ENCODE measurements at places on chromosomes 16 and 17.

- no peak for DNase-seq
These were observed 35.1 kb downstream of the DDX19A start for GRCh38 chr16:70381604-70382342.

DNA sequence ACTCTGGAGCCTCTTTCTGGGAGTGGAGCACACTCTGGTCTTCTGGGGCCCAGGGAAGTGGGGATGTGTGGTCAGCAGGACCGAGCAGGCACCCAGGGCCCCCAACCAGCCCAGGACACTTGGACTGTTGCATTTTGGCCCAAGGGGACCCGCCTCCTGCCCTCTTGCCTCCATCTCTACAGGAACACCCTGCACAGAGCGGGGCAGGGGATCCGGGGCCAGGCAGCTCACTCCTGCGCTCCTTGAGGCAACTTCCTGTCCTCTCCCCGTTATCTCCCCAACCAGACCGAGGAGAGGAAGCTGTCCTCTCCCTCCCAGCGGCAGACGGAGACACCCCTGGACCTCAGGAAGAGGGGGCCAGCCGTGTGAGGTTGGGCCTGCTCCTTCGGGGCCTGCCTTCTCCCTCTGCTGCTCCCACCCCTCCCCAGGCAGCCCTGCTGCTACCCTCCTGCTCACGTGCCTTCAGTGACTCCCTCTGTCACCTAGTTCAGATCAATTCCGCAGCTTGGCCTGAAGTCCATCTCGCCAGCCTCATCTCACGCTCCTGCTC is 10.0 kb upstream of the ATP2A3 start:
- DNase-seq = no peak

DNA sequence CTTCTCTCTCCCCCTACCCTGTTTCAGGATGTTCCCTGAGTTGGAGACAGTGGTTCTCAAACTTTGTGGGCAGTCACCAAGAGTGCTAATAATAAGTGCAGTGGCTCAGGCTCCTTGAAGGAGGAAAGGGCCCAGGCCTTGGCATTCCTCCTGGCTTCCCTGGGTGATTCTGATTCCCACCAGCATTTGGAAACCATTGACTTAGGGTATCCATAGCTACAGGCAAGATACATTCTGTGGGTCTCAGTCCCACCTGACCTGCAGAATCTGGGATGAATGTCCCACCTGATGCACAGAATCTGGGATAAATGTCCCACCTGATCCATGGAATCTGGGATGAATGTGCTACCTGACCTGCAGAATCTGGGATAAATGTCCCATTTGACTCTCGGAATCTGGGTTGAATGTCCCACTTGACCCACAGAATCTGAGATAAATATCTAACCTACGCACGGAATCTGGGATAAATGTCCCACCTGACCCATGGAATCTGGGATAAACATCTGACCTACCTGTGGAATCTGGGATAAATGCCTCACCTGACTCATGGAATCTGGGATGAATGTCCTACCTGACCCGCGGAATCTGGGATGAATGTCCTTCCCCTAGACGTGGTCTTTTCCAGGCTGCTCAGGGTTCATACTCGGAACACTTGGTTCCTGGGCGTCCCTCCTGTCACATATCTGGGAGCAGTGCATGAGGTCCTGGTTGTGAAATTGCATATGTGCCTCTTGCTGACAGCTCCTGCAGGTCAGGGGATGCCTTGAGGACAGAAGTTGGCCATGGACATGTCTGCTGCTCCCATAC is 136.7 kb upstream of the HS3ST2 start:
- DNase-seq = no peak

DNA sequence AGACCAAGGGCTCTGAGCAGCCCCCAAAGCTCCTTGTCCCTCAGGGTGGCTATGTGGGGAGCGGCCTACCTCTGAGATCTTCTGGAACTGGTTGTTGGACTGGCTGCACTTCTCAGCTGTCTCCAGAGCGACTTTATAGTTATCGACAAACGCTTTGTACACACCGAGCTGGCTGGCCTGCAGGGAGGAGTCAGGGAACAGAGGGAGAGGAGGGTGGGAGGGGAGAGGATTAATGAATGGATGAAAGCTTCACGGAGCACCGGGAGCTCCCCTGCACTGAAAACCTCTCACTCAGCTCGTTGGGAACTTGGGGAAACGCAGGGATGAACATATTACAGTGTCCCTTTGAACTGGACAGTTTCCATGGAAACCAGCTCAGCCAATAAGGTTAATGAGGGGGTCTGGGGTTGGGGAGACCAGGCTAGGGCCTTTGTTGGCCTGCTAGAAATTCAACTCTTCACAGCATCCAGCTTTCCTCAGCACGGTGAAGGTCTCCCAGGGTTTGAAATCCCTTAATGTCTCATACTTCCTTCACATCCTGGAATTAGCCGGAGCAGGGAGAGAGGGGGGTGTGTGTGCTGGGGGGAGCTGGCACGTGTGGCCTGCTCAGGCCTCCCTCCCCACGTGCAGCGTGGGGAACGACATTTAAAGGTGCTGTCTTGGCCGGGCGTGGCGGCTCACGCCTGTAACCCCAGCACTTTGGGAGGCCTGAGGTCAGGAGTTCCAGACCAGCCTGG is 86.7 kb downstream of the TIMM22 start:
- DNase-seq = no peak

DNA sequence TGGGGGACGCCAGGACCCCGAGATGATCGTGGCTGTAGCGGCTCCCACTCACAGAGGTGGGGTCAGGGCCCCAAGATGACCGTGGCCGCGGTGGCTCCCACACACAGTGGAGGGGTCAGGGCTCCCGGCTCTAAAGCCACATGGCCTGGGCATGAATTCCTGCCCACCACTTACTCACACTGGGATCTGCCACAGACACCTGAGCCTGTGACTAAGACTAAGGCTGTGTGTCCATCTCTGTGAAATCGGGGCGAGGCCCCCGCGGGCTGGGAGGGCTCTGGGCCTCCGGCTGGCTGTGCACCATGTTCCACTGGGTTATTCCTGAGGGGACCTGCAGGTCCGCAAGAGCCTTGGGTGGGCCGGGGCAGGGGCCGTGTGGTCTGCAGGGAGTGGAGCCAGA is 18.5 kb downstream of the ZFPM1 start:
- DNase-seq = no peak

DNA sequence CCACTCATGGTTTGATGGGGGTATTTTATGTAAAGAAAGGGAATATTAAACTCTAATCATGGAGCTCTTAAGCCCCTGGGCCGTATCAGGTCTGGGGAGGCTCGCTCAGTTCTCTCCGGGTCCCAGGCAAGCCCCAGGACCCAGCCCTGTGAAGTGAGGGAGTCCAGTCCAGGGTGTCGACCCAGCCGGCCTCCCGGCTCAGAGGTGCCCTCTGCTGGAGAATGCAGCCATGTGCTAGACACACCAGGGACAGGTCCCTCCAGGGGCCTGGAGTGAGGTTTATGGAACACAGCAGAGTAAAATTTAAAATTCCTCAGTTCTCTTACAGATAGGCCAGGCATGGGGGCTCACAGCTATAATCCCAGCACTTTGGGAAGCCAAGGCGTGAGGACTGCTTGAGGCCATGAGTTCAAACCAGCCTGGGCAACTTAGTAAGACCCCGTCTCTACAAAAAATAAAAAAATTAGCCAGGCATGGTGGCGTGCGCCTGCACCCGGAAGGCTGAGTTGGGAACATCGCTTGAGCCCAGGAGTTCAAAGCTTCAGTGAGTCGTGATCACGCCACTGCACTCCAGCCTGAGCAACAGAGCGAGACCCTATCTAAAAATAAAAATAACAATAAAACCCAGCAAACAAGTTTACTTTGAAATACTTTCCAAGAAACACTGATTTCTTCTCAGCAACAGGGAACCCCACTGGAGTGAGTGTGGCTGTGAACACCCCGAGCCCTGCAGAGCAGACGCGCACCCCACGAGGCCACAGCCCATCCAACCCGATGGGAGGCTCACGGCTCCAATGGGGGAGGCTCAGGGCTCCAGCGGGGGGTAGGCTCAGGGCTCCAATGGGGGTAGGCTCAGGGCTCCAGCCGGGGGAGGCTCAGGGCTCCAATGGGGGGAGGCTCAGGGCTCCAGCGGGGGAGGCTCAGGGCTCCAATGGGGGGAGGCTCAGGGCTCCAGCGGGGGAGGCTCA is 72.2 kb downstream of the ZNF778 start:
- DNase-seq = peak; percentile 84

- no peak for DNase-seq
These were observed 259.9 kb upstream of the IRX3 start for GRCh38 chr16:54546521-54546920.

- DNase-seq = peak; percentile 58
These were observed at the start of gene TLCD2 for GRCh38 chr17:1709971-1710806. TSS of gene TLCD2 (minus strand) at chr17:1710377. CDS start at chr17:1710242, 135 bp downstream.

- peak; percentile 80 for DNase-seq
These were observed 4.5 kb downstream of the C17orf50 start for GRCh38 chr17:35765086-35765710.

- DNase-seq = peak; percentile 19
These were observed 115.5 kb upstream of the SMURF2 start for GRCh38 chr17:64777415-64778239.

DNA sequence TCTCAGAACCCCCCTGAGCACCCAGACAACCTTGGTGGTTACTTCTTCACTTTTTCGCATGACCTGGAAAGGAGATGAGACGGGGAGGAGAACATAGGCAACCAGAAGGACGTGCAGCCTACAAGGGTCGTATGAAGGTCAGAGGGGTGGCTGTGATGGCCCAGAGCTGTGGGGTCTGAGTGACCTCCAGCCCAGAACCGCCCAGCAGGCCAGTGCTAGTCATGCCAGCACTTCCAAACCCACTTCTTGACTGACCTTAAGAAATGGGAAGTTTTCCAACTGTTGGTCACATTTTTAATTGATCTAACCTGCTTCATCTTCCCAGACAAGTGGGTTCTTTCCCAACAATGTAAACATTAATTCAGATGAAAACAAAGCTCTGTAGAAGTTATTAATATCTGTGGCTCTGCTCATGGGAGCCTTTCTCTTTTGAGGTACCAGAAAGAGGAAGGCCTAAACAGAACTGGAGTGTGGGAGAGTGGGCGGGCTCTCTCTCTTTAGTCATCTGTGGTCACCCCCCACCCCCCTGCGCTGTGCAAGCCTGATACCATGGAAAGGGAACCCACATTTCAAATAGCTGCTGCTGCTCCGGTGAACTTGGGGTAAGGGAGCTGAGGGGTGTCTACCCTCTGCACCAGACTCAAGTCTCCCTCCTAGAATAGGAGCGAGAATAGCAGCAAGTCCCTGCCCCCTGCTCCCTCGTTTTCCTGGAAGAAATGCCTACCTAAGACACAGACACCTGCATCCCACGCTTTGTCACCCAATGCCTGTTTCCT is 101.6 kb downstream of the RAB11FIP4 start:
- no peak for DNase-seq

DNA sequence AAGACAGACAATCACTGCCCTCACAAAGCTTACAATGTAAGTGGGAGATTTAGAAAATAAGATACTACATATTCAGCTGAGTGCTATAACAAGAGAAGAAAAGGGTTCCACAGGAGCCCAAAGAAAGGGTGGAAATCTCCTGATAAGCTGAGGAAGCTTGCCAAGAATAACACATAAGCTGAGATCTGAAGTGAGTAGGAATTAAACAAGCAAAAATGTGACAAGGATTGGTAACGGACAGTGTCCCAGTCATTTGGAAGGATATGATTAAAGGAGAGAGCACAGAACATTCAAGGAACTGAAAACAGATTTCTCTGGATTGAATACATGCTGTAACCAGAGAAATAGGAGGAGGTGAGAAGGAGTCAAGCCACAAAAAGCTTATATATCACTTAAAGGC is 13.0 kb downstream of the CDYL2 start:
- no peak for DNase-seq

DNA sequence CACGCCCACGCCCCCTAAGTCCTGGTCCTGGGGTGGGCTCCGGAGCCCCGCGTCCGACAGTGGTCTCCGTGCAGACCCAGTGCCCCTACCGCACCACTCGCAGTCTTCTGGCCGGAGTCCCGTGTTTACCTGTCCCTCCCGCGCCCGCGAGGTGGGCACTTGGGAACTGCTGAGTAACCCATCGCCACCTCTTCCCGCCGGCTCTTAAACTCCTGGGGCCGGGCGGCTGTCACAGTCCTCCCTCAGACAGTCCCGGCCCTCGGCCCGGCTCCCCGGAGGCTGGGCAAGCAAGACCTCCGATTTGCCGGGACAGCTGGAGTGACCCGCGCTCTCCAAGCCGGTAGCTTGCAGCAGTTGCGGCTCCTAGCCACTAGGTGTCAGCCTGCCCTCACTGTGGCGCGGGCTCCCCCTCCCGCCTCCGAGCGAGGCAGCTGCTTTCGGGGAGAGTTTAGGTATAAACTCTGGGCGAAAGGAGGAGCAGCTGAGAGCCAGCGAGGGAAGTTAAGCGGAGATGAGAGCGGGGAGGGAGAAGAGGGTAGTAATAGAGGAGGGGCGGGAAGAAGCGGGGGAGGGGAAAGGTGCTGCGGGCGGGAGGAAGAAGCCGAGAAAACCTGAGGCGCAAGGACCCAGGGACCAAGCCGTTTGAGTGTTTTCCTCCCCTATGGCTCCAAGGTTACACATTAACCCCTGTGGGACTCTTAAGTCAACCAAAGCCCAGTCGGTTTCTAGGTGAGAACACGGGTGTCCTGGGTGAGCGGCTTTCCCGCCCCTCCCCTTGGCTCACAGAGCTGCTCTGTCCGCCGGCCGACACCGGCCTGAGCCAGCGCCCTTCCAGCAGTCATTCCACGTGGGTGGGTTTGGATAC is 826 bp upstream of the TLCD1 start:
- DNase-seq = peak; percentile 93

DNA sequence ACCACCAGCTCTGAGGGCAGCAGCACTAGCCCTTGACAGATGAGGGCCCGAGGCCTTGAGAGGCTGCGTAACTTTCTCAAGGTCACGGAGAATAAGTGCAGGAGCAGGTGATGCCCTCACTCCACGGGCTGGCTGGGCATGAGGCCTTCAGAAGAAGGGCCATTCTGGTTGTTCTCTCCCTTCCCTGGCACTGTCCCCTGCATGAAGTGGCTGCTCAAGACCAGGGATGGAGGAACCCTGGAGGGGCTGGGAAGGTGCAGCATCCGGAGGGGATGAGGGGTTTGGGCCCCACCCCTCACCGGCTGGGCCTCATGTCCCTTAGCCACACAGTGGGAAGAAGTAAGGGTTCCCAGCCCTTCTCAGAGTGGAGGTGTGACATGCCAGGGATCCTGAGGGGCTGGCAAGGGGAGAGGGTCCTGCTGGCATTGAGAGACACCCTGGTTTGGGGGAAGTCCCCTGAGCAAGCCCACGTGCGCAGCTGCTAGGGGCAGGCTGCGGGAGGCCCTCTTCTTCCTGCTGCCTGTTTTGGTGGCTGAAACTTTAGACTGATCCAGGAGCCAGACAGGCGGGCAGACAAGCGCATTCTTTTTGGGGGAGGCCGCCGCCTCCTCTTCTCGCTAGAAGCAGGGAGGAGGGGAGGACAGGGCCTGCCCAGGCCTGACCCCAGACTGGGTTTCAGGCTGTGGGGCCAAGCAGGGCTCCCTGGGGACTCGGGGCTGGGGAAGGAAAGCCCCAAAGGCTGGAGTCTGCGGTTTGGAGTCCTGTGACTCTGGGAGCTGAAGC is 74.0 kb downstream of the N4BP1 start:
- peak; percentile 91 for DNase-seq

GRCh38 chr16:19718624-19718965 is 524 bp downstream of the IQCK start:
- DNase-seq = no peak

DNA sequence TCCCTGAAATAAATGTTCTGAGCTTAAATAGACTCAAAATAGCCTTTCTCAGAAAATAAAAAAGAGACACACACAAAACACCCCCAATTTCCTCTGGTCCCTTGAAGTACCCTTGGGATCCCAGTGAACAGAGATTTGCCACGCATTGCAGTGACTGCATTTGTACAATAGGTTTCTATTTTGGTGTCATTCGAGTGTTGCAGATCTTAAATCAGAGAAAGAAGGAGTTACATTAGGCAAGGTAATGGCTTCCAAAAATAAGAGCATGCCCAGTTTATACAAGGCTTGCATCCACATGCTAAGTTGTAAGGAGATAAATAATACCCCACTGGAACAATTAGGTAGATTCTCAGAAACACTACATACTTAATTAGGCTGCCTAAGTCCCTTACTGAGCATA is 2.2 kb downstream of the TOX3 start:
- DNase-seq = no peak
